ENCODE measurements at places on chromosomes 2 and 18.

DNA sequence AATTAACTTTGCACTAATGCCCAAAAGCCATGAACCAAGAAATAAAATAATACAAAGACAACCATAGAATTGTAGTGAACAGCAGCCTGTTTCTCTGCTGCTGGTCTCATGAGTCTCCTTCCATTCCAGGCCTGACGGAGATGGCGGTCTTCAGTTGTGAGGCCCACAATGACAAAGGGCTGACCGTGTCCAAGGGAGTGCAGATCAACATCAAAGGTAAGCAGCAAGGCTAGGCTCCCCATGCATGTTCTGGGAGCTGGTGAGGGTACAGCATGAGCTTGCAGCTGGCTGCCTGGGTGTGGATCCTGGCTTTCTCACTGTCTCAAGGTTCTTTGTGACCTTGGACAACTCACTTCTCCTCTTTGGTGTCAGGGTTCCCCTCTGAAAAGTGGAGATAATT is 66.7 kb downstream of the MERTK start:
- no peak for DNase-seq

DNA sequence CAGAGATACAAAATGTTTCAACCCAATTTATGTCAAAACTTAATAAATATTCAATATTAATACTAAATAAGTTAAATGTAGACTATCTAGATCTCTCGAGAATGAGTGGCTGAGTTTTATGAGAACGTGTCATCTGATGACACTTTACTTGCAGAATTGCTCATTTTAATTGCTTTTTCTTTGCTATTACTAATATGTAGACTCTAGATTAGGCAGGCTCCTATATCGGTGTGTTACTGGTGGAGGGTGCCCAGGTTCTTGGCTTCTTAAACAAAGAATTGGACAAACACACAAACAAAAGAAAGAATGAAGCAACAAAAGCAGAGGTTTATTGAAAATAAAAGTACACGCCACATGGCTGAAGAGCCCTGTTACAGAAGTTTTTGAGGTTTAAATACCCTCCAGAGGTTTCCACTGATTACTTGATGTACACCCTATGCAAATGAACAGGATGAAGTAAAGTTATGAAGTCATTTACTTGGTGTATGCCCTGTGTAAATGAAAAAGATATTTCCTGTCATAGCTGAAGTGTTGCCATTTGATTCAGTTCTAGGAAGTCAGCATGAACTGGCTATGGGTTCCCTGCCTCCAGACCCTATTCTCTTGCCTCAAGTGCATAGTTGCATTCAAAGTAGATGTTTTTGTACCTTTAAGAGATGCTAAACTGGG is 122.9 kb upstream of the ITGA4 start:
- no peak for DNase-seq

GRCh38 chr2:217363470-217363869 is 503.6 kb upstream of the TNP1 start:
- DNase-seq: no peak

GRCh38 chr2:240982821-240983281 is 15.6 kb upstream of the SNED1 start:
- DNase-seq: no peak

DNA sequence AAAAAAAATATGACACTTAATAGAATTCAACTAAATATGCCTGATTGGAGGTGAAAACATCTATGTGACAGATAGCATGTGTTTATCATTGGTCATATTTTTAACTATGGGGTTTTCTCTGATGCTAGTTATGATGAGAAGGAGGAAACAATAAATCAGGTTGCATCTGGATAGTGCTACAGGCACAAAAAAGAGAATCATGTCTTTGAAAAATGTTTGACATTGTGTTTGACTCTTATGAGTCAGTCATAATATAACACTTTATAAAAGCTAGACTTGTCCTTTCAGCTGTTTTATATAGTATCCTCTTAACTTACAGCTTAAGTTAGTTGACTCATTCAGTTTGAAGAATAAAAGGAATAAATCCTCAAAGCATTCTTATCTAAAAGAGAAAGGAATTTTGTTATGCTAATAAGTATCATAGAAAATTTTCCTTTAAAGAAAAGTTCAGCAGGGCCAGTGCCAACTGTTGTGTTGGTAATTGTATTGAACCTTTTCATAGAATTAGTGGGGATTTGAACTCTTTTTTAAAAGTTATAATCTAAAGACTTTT is 78.4 kb upstream of the UBXN4 start:
- DNase-seq: no peak

- no peak for DNase-seq
These were observed 230.4 kb upstream of the HS6ST1 start for GRCh38 chr2:128549094-128549493.

- DNase-seq: no peak
These were observed 115.0 kb upstream of the RMDN2 start for GRCh38 chr2:37809931-37810570.

DNA sequence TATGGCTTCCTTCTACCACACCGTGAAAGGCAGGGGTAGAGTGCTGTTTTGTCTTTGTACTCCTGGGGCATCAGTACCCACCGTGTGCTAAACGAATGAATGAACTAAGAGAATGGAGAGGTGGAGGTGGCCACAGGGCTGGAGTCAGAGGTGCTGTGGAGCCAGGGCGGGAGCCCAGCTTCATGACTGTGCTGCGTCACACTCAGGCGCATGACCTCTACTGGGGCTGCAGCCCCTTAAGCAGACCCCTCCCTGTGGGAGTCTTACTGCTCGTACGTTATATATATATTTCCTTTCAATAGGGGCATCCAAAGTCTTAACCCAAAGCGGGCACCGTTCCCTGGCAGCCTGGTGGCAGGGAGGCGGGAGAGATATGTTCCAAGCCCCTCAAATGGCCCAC is 18.0 kb upstream of the LBH start:
- DNase-seq: no peak

GRCh38 chr18:80253871-80254492 is 6.7 kb upstream of the PARD6G start:
- peak; percentile 23 for DNase-seq

DNA sequence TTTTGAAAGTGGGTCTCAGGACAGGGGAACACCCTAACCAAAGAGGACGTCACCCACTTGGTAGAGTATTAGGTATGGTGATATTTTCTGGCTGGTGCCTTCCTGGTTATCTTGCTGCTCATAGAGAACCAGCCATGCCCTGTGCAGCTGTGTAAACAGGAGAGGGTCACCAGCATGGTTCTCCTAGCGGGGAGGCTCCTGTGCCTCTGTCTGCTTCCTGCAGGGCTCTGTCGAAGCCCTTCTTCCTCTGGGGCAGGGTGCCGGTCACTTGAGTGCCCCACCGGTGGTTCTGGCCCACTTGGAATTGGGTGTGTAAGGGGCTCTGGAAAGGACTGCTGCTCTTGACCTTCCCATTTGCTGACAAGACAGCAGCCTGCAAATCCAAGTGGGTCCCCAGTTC is 131.6 kb upstream of the MSH6 start:
- DNase-seq: no peak

DNA sequence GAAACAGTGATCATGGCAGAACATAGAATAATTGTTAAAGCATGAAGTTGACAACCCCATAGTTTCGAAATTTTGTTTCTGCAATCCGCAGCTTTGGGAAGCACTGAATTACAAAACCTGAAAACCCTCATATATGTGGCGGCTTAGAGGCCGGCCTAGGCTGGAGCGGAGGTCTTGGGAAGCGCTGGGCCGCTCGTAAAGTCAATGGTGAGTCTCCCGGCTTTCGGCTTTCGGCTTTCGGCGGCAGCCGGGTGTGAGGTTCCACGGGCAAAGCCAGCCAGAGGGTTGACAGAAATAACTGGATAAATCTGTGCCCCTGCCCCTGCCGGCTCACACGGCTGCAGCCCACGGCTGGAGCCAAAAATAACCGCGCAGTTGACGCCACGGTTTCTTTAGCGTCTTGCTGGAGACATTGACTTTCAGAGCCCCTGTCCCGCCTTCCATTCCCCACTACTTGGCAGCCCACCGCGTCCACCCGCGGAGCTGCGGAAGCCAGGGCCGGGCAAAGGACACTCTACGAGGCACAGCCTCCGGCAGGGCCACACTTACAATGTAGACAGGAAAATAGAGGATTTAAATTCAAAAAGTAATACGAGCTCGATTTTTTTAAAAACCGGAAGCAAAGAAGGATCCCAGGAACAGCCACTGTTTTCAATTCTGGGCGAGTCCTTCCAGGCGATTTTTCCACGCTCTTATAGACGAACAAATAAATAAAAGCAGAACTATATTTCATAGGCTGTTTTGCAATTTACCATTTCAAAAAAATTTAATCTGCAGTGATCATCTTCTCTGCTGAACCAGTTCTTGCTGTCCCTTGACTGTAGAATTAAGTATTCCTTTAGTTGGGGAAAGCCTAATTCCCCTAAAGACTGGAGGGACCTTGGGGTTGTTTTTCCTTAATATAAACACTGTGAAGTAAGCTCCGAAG is 28.3 kb upstream of the ATP6V1B1 start:
- no peak for DNase-seq

GRCh38 chr18:65620076-65620696 is 130.6 kb upstream of the CDH7 start:
- DNase-seq: no peak

DNA sequence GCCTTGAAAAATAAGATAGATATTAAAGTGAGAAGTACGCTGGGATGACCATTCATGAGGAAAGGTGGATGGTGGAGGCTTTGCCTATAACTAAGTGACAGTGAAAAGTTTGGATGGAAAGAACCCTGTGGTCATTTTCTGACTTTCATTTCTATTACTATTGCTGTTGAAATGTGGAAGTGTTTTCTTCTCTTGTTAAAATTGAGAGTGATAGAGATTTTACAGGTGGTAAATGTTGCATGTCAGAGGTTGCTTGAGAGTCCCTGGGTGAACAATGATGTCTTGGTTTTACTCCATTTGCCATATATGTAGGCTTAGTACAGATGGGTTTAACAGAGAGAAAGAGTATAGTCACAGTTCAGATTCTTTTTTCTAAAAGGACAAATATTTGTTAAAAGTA is 18.4 kb downstream of the NCOA1 start:
- no peak for DNase-seq

DNA sequence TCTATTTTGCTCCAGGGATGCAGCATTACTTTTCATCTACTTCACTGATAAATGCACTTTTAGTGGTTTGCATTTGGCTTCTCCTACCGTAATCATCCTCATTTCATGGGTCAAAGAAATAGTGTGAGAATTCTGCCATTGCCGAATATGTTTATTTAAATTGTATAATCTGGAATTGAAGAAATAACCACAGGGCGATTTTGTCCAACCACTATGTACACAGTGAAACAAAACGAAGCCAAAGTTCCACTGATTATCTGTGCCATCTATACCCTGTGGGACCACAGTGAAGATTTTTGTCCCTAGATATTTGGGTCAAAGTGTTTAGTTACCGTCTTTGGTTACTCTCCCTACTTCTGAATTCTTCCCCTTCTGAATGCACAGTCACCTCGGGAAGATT is 888.6 kb upstream of the NRXN1 start:
- DNase-seq: no peak

DNA sequence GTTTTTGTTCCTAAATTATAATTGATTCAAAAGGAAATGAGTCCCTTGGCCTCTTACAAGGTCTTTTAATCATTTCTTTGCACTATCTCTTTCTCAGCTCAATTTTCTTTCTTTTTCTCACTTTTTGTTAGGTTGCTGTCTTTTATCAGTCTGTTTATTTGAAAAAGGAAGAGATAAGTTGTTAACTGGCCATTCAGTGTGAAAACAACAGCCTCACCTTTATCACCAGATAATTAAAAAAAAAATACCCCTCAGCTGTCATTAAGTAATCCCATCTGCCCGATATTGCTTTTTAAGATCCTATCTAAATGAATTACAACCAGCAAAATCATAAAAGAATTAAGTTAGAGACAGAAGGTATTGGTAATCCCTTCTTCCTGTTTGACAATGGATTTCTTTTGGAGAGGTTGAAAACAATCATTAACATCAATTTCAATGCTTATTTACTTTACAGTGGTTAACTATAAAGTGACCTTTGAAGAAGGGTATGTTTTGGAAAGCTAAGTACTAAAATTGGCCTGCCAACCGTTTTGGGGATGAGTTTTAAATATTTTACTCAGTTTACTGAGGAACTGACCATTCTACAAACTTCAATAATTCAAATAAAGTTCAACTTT is 104.9 kb downstream of the TGIF1 start:
- peak; percentile 29 for DNase-seq

DNA sequence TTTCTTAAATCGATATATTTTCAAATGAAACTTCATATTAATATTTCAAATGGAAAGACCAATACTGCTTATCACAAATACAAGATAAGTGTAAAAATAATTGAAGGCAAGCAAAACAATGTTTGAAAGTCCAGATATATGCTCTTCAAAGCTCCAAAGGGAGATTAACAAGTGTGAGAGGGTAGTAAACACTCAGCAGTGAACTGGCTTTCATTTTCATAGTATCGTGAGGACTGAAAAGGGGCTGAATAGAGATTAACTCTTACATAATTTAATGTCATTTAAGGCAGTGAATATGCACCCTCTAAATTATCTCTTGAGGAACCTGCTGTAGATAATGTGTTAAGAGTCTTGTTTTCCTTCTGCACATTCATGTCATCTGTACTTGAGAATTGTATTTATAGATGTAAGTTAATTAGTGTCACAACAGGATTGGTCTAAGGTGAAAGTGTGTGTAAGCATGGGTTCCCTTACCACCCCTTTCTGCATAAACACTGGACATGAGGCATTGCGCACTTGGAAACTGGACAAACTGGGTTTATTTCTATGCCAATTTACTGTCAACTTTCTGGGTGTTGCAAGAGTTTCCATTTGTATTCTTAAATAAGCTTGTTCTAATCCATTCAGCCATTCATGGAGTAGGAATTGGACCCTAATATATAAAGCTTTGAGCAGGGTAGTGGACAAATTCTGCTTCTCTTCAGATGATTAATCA is 76.7 kb upstream of the SESTD1 start:
- no peak for DNase-seq

DNA sequence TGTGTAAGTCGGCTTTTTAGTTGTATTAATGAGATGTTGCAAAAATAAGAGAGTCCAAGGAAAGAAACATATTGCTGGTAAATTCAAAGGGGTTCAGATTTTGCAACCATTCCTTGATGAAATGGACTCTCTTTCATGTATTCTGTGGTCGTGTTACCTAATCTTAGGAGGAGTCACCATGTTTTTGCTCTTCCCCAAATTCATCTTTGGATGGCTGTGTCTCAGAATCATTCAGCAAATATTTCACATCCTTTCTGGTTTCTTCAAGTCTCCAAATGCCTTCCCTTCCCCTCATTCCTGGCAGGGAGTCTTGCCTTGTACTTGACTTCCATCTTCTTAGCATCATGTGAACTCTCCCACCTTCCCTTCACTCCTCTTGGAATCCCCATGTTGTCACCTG is 66.1 kb downstream of the PTPRM start:
- no peak for DNase-seq

DNA sequence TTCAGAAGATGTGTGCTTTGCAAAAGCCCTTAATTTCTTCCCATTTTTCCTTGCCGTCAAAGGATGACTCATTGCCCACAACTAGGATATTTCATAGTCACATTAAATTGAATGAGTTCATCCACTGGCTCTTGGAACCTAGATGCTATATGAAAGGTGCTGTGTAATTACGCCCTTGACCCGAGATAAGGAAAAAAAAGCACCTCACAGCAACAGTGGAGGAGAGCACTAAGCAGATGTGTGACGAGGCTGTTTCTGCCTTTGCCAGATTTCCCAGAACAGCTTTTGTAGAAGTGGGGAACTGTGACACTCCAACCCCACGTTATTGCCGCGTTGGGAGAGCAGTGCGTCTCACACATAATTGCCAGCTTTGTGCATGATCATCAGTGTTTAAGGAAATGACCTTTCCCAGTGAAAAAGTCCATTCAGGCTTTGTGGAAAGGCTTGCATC is 33.3 kb upstream of the TMEM87B start:
- DNase-seq: no peak

Data from HAP-1 (cell line).